Head of caudate nucleus (tissue), 42 donors: ENCODE measurements at places on chromosomes 2 and 18.

- DNase-seq = no peak
Observed at GRCh38 chr2:214341646-214342045, 69.2 kb upstream of the VWC2L start.

DNA sequence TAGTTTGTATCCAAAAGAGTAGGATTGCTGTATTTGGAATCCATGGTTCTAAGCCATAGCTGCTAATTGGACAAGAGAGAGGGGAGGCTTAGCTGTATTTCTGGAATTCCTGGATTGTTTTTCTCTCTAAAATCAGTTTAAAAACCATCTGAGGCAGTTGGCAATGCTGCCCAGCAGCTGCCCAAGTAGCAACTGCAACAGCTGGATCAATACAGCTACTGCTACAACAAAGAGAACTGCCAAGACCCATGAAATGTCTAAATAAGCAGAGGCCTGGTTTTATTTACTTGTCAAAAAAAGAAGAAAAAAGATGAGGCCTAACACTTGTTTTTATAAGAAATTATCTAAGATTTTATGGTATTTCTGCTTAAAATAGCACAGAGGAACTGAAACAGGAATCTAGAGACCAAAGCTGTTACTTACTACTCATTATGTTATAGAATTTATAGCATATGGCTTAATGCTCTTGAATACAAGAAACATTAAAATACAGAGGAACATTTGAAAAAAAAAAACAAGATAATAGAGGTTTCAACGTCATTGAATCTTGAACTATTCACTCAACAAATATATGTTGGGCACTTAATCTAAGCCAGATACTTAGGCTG, 39.1 kb downstream of the TMEFF2 start:
- DNase-seq = no peak

DNA sequence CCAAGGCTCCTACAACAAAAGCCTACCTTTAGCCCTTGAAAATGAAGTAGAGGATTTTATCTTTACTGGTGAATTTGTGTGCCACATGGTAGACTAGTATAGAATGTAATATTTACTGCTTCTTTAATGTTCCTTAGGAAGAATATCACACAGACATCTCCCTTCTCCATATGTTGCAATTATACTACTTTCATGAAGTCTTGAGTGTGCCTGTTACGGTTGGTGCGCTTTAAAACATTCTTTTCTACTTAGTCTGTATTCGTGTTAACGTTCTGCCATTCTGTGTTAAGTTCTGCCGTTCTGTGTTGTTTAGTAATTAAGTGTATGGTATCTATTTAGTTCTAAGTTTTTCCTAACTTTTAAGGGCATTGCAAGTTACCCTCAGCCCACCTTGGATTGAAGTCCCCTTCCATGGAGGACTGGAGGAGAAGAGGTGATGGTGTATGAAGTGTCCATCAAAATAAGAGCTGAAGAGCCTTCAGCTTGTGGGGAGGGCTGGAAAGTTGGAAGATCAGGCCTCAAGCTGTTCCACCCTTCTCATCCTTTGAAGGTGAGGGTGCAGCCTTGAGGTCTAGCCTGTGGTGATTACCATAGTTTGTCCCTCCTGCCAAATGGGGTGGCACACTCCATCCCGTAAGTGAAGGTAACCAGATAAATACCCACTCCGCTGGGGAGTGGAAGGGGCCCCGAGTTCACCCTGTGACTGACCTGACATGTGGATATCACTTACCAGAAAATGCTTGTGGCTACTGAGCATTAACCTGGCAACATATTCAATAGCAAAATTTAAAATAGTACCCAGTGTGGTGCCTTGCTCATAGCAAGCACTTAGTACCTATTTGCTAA, 131.3 kb downstream of the SPTBN1 start:
- no peak for DNase-seq

GRCh38 chr2:226483745-226484619, 315.6 kb downstream of the IRS1 start:
- DNase-seq = no peak

DNA sequence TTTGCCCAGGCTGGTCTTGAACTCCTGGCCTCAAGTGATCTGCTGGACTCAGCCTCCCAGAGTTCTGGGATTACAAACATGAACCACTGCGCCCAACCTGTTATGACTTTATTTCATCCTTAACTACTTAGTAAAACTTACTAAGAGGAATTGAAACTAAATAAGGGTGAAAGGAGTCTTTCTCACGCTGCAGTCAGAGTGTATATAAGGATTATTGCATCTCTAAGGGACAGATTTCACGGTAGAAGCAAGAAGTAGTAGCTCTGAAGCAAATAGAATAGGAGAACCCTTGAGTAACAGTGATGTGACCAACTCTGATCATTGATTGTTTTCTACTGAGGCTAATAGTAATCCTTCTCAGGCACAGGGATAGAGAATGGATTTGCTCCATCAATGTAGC, 960.1 kb downstream of the CPS1 start:
- DNase-seq = no peak

DNA sequence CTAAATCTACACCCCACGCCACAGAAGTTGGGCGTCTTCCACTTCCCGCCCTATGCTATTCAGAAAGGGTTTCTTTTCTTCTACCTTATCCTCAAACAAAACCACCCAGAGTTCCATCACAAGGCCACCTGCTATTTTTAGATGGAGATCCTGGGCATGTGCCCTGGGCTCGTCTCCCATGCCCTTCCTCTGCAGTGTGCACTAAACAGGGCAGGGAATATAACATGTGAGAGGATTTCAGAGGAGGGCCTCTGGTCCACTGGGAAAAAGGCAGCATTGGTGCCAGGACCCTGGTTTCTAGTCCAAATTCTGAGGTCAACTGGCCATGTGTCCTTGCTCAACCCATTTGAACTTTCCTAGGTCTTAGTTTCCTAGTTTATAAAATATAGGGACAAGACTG, 320.0 kb downstream of the NCKAP5 start:
- DNase-seq = no peak

DNA sequence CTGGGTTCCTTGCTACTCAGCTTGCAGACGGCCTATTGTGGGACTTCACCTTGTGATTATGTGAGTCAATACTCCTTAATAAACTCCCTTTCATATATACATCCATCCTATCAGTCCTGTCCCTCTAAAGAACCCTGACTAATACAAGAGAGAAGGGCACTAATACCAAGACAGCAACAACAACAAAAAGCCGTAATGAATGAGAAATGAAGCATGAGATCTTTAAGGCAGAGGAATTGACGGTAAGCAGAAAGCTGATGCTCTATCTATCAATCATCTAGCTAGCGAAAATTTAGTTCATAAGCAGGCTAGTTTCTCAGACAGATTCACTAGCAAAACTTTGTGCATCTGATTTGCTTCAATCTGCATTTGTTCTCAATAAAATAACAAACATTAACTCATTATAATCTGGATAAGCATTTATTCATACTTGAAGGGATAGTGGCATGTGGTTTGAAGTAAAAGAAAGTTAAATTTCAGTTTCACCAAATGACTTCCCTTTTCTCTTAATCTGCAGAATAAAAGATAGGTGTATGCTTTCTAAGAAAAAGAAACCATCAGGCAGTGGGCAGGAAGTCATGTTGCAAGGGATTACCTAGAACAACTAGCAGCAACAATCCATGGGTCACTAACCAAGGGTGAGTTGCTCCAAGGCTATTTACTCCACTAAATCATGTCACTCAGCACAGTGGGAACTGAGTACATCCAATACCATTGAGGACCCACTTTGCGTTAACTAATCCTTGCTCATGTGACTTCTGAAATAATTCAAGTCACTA, 376.5 kb downstream of the TMEM182 start:
- no peak for DNase-seq

- DNase-seq = no peak
Observed at GRCh38 chr2:24917086-24917485, 3.0 kb downstream of the ADCY3 start.
